ENCODE measurements at places on chromosomes 2 and 18.
A peak's percentile ranks its signal among the peaks of the same experiment; 100 is the strongest.

GRCh38 chr2:241946306-241947003 lies 76.9 kb downstream of the RTP5 start:
- DNase-seq = no peak

DNA sequence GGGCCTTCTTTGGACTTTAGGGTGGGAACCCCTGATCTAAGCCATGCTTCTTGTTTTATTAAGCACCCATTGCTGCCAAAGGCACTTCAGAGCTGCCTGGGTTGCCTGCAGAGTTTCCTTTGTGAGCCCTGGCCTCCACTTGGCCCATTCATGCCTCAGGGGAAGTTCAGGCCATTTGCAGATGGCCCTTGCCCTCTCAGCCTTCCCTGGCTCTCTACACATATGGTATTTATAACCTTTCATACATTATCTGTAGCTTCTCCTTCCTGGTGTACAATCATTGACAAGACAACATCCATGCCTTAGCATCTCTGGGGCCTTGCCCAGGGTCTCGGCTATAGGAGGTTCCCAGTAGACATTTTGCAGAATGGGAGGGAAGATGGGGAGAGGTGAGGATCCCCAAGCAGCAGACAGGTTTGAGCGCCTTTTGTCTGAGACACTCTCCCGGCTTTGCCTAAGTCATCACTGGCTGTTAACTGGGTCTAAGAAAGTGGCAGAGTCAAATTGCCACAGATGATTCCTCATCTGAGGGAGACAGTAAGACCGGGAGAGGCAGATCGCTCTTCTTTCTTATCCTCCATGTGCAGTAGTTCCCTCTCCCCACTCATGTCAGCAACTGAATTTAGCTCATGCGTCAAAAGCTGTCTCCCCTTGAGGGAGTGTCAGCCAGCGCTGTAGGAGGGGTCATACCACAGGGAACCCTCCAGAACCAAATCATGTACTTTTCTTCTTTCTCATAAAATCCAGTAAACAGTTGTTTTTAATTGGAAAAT lies 2.7 kb downstream of the EHD3 start:
- DNase-seq = no peak

GRCh38 chr2:35114765-35115164 lies 1240.8 kb upstream of the CRIM1 start:
- DNase-seq = peak; percentile 25

DNA sequence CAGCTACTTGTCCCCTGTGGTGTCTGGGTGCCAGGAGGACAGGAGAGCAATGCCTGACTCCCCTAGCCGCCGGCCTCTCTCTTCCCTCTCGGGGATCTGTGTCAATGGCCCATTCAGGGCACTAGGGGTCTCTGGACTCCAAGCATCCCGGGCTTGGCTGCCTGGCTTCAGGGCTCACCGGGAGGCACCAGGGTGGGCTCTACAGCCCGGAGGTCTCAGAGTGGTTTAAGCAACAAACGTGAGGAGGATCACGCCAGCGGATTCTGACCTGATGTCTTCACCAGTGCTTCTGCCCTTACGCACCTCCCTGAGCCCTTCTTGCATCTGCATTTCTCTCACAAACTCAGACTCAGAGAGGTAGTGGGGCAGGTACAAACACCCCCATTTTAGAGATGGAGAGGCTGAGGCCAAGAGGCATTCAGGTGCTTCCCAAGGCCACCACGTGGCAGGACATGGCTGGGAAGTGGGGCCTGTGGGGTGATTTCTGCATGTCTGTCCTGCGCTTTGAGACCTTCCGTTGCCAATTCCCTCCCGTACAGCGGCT lies 243.0 kb downstream of the CELF4 start:
- peak; percentile 90 for DNase-seq

GRCh38 chr2:32901313-32901712 lies 45.4 kb upstream of the LTBP1 start:
- no peak for DNase-seq

DNA sequence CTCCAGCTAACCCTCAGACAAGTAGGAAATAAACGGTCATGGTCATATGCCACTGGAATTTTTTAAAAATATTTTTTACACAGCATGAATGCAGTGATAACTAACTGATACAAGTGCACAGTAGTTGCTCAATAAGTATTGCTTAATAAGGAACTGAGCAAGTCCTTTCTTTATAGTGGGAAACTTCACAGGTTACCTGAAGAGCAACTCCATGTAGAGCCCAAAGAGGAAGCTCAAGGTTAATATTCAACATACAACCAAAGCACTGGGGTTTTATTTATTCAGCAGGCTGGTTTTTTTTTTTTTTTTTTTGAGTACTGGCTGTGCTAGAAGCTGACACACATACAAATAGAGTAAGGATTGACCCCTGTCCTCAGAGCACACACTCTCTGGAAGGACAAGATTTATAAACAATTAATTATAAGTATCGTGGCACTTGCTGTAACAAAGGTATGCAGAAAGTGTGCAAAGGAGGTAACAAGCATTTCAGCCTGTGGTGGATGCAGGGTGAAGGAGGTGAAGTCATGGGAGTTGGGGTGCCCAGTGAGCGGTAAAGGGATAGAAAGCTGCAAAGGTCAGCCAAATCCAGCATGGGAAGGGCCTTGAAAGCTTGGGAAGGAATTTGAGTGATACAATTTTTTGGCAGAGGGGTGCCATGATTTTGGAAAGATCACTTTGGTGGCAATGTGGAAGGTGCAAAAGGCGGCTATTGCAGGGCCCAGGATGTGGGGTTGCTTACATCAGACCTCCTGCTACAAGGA lies 52.7 kb downstream of the ATOH8 start:
- no peak for DNase-seq

DNA sequence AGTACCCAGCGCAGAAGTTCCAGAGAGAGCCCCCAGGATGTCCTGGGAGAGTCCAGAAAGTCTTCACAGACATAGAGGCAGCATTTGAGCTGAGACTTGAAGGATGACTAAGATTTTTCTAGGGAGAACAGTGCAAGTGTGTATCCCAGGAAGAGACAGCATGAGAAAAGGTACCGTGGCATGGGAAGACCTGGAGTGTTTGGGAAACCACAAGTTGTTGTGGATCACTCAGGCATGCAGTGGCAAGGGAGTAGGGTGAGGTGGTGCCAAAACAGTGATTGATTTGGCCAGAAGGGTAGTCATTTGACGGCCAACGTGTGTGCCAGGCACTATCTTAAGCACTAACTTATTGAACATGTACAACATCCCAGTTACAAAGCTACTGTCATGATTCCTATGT lies 24.5 kb upstream of the KCNK3 start:
- DNase-seq = no peak

- DNase-seq = peak; percentile 50
Measured at GRCh38 chr2:25036221-25036559, 5.7 kb upstream of the EFR3B start.

DNA sequence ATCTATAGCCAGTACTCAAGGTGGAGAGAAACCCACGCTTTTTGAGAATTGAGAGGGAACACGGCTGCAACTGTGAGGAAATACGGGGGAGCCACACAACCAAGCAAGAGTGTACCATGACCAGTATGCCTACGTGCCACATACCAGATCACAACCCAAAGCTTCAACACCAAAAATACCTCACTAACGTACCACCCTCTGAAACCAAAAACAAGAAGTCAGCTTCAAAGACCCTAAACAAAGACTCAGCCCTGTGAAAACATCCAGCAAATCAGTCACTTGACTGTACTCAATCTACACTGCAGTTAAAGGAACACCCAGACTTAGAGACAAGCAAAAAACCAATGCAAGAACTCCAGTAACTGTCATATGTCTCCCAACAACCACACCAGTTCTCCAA lies 17.0 kb downstream of the RNU4ATAC start:
- no peak for DNase-seq

- DNase-seq = no peak
Measured at GRCh38 chr2:65053199-65053598, 3.0 kb upstream of the CEP68 start.

GRCh38 chr2:56199492-56199891 lies 15.7 kb downstream of the CCDC85A start:
- no peak for DNase-seq

DNA sequence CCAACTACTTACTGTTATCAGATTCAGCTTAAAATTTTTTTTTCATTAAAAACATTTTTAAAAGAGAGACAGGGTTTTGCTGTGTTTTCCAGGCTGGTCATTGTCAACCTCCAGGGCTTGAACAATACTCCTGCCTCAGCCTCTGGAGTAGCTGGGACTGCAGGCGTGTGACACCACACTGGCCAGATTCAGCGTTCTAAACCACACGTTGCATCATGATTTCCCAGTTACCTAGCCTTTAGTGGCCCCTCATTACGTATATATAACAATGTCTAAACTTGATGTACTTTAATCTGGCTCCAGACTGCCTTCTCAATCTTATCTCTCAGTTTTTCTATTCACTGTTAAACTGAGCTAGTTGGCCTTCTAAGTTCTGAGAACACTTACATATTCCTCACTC lies 89.6 kb downstream of the COMMD1 start:
- DNase-seq = no peak

- no peak for DNase-seq
Measured at GRCh38 chr2:15357186-15357585, 203.9 kb downstream of the NBAS start.

- DNase-seq = no peak
Measured at GRCh38 chr2:23241611-23242245, 143.3 kb upstream of the KLHL29 start.

DNA sequence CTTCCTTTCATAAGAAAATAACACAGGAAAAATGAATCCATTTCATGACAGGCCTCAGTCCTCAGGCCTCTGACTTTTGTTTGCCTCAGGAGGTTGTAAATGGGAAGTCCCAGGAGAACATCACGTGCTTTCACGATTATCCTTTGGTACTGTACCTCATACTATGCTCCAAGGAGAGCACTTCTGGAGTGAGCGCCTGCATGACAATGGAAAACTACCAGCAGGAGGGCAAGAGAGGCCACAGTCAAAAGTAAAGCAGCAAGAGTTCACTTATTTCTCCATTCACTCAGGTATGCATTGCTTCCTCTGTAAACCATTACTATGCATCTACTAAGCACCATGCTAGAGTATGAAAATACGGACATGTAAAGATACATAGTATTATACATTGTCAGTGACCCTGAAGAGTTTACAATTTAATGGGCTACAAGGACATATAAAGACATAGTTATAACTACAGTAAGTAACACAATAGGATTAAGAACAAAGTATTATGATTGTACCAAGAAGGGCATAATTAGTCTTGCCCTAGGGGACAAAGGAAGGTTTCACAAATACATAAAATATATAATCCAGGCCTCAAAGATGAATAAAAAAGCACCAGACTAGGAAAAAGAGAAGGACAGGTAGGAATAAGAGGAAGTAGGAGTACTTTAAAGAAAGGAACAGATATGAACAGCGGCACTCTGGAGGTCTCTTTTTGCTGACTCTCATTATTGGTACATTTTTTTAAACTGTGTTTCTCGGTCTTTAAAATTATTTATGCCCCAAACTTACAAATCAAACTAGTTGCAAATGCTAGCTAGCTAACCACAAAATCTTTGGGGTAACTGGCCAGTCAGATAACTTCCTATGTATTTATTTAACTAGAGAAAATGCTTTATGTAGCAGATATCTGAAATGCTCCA lies 806.7 kb downstream of the NRXN1 start:
- no peak for DNase-seq

DNA sequence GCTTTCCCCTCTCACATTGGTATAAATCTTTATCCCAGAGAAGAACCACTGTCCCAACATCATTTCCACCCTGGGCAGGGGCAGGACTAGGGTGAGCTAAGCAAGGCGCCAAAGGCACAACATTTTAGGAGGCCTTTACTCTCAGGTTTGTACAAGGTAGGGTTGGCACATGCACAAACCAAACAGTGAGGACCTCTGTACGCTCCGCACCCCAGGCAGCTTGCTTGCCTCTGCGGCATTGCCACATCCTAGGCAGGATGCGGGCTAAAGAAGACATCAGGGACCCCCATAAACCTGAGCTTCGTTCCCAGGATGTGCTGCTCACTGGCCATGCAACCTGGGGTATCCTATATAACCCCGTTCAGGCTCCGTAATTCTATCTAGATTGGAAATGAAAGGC lies 128.1 kb upstream of the DAPL1 start:
- DNase-seq = no peak

DNA sequence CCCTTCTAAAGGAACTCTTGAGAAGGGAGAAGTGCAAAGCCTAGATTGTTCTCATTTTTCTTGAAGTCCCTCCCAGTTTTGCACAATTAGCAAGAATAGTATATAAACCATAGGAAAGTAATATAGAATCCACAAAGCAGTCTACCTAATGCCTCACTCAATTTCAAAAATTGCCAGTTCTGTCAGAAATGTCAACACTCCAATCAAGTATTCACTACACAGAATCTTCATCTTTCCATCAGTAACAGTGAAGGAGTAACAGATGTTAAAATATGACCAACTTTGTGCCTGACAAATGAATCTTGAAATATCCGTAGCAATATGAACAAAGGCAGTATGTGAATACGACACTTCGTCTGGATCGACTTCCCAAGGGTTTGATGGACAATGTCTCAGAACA lies 56.3 kb downstream of the RBMS1 start:
- DNase-seq = no peak

DNA sequence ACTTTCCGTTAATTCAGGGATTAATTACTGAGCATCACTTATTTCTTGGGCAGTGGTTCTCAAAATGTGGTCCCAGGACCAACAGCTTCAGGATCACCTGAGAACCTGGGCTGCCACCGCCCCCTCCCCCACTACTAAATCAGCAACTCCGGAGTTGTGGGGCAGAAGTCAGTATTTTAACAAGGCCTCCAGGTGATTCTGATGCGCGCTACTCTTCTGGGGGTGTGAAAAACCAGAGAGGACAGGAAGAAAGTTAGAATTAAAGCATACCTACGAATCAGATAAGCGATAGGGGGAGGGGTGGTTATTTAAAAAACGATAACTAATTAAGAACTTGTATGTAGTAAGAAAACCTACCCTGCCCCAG lies 319 bp downstream of the ZSCAN30 start:
- DNase-seq = peak; percentile 59

- DNase-seq = no peak
Measured at GRCh38 chr18:65352186-65352585, 398.6 kb upstream of the CDH7 start.

GRCh38 chr2:147033044-147033443 lies 811.8 kb upstream of the ACVR2A start:
- DNase-seq = no peak

DNA sequence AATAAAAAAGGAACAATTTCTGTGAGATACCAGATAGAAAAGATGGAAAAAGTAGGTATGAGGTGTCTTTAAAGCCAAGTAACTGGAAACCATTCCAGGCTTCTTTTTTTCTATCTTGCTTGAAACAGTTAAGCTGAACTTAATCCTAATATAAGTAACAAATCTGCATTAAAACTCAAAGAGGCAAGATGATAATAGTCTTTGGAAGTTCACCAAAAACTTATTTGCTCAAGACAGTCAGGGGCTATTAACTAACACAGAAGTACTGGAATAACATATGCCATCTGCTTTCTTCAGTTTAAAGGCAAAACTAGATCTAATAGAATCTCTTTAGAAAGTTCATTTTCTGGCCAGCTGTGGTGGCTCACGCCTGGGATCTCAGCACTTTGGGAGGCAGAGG lies 18.8 kb downstream of the PDIA6 start:
- DNase-seq = no peak

GRCh38 chr2:63790906-63791305 lies 50.8 kb upstream of the UGP2 start:
- no peak for DNase-seq

- DNase-seq = no peak
Measured at GRCh38 chr2:223900066-223900465, 45.1 kb downstream of the WDFY1 start.
